ENCODE measurements at places on chromosomes 12 and 14.

- no peak for DNase-seq
These were observed 71.2 kb downstream of the PPFIBP1 start for GRCh38 chr12:27595231-27595642.

GRCh38 chr14:70987041-70987440 is 79.8 kb downstream of the PCNX1 start:
- DNase-seq, result no peak

- DNase-seq, result no peak
These were observed 25.3 kb upstream of the TCL1B start for GRCh38 chr14:95660651-95661515.

DNA sequence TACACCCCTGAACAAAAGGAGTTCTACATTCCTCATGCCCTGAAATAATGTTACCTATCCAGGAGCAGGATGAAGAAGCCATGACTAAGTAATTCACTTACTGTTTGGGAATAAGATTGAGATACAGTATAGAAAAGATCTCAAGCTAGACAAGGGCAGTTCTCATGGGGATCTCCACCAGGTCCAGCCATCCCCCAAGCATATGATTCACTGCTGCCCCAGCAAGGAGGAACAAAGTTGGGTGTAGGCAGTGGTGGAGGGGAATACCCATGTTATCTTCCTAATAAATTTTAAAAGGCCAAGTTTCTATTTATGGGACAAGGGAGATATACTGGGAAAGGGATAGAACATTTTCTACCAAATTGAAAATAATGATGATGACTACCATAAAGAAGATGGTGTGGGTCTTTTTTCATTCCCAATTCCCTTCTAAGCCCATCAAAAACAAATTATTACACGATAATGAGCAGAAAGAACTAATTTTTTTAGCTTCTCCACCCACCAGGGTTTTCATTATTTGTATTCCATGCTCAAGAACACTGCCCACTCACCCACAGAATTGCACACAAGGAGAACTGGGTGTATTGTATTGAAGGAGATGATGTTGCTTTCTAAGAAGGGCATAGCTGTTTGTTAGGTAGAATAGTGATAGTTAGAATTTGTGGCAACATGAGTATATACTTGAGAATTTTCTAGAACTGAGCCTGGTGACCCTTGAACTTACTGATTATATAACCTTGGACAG is 204.6 kb downstream of the BTG1 start:
- no peak for DNase-seq
